ENCODE measurements at places on chromosomes 12 and 14.
A peak's percentile ranks its signal among the peaks of the same experiment; 100 is the strongest.

DNA sequence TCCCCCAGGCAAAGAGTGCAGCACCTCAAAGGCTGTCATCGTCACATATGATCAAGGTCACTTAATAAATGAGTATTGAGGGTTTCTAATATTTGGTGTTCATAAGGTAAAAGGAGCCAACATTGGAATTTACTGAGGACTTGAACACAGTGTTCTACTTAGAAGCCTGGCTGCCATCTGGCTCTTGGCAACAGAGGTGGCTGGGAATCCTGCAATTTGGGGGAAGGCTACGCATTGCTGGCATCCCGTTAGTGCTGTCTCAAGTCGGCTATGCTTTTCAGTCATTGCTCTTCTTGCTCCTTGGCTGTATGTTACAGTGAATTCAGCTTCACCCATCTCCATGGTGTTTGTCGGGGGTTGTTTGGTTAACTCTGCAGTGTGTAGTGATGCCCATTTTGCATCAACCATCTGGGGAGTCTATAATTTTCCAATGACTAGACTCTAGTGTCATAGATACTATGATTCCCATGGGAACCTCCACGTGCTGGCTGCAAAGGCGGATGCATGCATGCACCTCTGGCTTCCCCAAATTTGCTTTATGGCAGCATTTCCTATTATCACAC is 12.9 kb upstream of the SLC24A4 start:
- no peak for DNase-seq

GRCh38 chr12:120013659-120014380 is 24.8 kb downstream of the BICDL1 start:
- DNase-seq, result peak; percentile 44

- DNase-seq, result no peak
These were observed 100.8 kb downstream of the PPHLN1 start for GRCh38 chr12:42426746-42427145.

GRCh38 chr12:92065639-92066038 is 80.0 kb downstream of the BTG1 start:
- DNase-seq, result no peak

DNA sequence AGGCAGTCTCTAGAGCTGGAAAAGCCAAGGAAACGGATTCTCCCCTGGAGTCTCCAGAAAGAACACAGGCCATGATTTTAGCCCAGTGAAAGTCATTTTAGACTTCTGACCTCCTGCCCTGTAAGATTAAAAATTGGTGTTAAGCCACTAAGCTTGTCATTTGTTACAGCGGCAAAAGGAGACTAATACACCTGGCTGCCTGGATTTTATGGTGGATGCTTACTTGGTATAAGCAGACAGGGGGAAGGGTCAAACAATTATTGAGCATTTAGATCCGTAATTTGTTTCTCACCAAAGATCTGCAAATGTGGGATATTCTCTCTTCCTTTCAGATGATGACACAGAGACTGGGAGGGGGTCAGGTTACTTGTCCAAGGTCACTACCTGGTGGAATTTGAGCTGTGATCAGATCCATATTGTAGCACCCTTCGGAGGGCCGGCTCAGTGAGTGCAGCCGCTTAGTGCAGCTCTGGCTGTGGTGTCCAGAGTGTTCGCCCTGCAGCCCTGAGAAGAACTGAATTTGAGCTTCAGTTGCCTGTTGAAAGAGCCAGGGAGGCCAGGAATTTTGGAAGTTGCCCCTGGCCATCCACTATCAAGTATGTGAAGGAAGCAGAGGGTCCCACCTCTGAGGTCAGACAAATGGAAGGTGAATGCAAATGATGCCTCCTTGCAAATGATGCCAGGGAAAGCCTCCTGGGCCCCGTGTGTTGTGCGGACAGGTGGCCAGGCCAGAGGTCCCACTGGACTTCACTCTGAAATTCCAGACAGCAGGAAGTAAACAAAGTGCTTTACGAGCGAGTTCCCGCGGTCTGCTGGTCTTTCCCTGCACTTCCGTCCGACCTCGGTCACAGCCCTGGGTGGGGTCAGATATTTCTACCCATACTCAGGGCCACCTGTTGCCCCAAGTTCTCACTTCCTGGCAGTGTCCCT is 15.1 kb downstream of the GLRX5 start:
- no peak for DNase-seq

GRCh38 chr14:87045246-87045645 is 947.7 kb downstream of the GALC start:
- no peak for DNase-seq

DNA sequence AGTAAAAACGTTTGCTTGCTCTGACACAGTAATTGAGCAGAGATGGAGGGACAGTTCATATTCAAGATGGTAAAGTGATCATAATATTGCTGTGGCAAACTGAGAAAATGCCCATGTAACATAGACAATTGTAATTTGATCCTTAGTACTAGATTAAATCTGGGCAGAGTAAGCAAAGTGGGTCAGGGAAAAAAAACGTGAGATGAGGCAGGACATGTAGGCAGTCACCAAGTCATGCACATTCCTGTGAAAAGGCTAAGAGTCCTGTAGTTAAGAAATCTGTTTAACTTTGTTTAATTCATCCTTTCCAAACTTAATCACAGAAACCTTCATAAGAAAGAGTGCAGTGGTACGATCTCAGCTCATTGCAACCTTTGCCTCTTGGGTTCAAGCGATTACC is 16.1 kb downstream of the BTBD7 start:
- DNase-seq, result no peak

DNA sequence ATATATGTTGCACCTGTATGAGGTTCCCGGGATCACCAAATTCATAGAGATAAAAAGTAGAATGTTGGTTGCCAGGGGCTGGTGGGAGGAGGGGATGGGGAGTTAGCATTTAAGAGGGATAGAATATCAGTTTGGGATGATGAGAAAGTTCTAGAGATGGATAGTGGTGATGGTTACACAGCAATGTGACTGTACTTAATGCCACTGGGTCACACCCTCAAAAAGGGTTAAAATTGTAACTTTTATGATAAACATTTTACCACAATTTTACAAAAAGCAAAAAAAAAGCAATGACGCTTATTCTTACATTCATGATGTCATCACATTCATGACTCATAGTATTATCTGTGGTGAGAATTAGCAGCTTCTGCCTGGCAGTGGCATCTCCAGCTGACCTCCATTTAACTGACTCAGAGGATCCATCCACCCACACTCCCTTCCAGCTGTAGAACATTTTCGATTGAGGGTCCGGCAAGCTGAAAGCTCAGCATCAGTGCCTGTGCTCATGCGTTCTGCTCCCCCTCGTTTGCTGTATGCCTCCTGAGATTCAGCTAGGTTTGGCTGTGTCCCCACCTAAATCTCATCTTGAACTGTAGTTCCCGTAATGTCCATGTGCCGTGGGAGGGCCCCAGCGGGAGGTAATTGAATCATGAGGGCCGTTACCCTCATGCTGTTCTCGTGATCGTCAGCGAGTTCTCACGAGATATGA is 64.8 kb upstream of the TMEM260 start:
- DNase-seq, result no peak

DNA sequence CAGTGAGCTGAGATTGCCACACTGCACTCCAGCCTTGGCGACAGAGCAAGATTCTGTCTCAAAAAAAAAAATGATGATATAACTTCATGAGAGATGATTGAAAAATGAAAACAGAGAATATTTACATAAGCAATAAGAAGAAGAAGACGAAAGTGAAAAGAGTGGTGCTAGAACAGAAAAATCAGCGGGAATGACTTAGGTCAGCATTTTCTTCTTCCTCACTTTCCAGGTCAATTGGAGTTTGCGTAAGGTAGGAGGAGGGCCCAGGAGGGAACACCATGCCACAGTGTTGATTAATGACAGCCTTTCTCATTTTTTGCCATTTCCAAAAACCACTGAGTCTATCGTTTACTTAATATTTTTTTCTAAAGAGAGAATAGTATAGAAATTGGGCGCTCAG is 200.0 kb downstream of the SLC15A4 start:
- DNase-seq, result no peak

DNA sequence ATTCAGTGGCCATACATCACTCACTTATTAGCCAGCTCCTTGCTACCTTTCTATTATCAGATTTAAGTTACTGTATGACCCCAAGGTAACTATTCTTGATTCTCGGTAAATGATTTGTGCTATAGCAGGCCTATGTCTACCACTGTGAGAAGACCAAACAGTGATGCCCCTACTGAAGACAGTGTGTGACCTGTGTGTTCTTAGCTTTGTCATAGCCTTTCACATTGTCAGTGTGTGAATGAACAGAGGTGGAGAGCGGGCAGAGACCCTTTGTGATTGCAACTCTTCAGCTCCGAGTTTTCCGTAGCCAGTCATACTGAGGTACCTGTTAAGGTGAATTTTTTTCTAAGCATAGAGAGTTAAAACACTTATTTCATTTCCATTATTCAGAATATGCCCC is 294.0 kb downstream of the LRFN5 start:
- no peak for DNase-seq

DNA sequence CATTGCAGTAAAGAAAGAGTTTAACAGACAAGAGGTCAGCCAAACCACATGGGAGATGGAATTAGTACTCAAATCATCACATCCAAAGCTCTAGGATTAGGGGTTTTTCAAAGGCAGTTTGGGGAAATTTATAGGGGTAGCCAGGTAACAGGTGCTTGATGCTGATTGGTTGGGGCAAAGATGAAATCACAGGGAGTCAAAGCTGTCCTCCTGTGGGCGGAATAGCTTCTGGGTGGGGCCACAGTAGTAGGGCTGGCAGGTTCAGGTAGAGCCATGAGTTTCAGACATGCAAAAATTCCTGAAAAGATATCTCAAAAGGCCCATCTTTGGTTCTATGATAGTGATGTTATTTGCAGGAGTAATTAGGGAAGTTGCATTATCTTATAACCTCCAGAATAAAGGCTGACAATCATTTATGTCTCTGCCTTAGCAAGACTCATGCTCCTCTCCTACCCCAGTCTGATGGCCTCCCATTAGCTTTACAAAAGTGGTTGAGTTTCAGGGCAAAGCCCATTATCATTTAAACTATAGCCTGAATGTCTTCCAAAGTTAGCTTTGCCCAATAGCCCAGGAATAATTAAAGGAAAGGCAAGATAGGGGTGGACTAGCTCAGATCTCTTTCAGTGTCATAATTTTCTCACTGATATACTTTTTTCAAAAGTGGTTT is 42.1 kb upstream of the CNTN1 start:
- DNase-seq, result no peak

DNA sequence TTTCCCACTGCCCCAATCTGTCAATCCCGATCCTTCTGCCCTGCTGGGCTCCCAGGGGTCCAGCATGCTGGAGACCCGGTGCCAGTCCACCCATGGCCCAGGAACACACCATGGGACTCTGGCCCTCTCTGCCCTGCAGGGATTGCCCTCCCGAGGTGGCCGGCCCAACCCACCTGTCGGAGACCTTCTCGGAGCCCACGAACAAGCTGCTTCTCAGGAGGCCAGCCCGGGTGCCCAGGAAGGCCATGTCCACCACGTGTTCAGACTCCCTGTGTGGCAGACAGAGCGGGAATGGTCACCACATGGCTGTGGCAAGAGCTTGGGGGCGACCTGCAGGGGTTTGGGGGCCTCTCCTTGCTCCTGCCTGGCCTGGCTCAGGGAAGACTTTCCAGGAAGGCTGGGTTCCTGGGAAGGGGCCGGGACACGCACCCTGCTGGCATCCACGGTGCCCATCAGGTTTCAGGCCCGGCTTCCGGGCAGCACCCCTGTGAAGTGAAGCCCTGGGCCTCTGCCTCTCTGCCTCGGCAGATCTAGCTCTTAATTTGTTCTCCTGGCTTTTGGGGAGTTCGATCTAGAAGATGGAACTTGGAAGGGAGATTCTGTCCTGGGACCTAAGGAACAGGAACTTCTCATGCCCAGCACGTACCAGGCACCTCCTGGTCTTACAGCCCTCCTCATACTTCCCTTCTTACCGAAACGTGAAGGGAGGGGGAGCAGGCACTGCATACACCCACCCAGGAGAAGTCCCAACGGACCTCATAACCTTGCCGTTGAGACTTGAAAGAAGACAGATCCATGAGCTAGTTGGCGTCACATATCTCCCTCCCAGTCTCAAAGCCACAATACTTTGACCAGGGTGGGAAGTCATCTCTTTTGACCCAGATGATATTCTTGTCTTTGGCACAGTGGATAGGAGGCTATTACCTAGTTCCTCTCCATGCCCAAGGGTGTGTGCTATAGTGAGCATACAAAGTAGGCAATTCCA is 26.3 kb downstream of the LRTM2 start:
- DNase-seq, result no peak

GRCh38 chr14:99822800-99823455 is 29.7 kb downstream of the EML1 start:
- DNase-seq, result no peak

- no peak for DNase-seq
These were observed 11.9 kb upstream of the SLC2A13 start for GRCh38 chr12:40117818-40118217.

GRCh38 chr12:98955284-98955683 is 310.2 kb downstream of the APAF1 start:
- DNase-seq, result no peak

GRCh38 chr14:33918256-33918655 is 32.6 kb downstream of the EGLN3 start:
- no peak for DNase-seq

DNA sequence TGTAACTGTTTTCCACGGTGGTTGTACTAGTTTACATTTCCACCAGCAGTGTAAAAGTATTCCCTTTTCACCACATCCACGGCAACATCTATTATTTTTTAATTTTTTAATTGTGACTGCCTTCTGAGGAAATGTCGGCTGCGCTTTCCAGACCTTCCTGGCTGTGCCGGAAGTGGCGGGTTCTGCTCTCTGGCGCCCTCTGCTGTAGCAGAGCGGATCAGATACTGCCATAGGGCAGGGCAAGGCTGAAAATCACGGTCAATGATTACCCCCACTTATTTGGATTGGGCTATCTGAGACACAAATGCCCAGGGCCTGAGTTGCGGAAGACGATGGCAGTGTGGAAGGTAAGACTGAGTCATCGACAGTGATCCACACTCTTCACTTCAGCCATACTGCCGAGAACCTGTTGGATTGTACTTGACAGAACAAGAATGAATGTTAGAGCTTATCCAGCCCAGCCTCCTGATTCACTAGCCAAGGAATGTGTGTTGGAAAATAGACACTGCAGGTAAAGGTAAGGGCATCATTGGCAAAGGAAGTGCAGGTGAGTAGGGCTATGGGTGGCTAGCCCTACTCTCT is 124.2 kb downstream of the NTF3 start:
- DNase-seq, result peak; percentile 50

DNA sequence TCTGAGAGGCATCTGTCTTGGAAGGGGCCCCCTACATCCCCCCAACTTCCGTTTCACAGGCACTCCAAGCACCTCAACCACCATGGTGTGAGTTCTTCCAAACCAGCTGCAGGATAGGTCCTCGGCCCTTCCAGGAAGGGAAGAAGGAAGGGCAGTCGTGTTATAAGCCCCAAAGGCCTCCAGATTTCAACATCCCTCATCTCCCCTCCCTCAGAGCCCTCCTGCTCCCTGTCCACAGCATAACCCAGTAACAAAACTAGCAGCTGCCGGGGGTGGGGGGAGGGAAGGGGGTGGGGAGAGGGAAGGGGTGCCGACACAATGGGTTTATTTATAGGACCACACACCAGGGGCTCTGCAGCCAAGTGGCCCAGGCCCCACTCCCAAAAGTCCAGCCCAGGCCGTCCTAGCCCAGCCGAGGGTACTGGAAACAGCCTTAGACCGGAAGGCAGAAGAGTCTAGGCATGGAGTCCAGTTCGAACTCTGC is 18.3 kb downstream of the NCKAP5L start:
- no peak for DNase-seq
